ENCODE measurements at places on chromosomes 11 and 22.

- DNase-seq, result no peak
These were observed 38.6 kb downstream of the IGF2 start for GRCh38 chr11:2100361-2101170.

- DNase-seq, result no peak
These were observed 120.6 kb upstream of the LMO1 start for GRCh38 chr11:8384199-8384821.

DNA sequence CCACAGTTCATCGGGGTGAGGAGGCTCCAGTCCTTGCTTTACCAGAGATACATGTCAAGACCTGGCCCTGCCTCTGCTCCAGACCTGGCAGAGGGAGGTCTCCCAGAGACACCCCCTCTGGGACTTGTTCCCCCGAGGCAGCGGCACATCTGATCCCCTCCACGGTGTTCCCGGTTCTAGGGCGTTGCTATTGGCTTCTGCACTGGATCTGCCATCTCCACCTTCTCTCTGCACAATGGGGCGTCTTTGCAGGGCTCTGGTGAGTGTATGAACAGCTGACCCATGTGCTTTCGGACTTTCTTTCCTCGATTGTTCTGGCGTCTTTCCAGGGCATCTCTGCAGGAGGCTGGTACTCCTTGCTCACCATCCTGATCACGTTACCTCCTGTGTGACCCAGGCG is 930.4 kb downstream of the TBC1D22A start:
- DNase-seq, result no peak

- DNase-seq, result no peak
These were observed 88.7 kb downstream of the C11orf58 start for GRCh38 chr11:16827139-16827538.

GRCh38 chr11:75328426-75329277 is 22.8 kb downstream of the ARRB1 start:
- peak; percentile 41 for DNase-seq

Data from activated naive CD4-positive, alpha-beta T cell (primary cell).